Aorta (tissue), 5 donors: ENCODE measurements at places on chromosomes 1 and 21. TPM values are rescaled to one million over a fixed set of nuclear protein-coding genes. Genes with fewer than 3 reads are reported as not detected.

ARHGEF10L gene
- 143 TPM for total RNA-seq

DNA sequence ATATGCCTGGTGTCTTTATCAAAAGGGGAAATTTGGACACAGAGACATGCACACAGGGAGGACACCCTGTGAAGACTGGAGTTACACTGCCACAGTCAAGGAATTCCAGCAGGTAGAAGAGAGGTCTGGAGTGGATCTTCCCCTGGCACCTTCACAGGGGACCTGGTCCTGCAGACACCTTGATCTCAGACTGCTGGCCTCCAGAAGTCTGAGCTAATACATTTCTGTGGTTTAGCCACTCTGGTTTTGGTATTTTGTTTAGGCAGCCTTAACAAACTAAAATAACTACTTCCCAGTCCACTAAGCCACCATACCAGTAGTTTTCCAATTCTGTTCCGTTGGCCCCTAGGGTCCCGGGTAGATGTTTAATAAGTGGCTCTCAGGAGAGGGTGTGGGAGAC lies 164.7 kb downstream of the SETD4 start:
- no peak for DNase-seq

DNA sequence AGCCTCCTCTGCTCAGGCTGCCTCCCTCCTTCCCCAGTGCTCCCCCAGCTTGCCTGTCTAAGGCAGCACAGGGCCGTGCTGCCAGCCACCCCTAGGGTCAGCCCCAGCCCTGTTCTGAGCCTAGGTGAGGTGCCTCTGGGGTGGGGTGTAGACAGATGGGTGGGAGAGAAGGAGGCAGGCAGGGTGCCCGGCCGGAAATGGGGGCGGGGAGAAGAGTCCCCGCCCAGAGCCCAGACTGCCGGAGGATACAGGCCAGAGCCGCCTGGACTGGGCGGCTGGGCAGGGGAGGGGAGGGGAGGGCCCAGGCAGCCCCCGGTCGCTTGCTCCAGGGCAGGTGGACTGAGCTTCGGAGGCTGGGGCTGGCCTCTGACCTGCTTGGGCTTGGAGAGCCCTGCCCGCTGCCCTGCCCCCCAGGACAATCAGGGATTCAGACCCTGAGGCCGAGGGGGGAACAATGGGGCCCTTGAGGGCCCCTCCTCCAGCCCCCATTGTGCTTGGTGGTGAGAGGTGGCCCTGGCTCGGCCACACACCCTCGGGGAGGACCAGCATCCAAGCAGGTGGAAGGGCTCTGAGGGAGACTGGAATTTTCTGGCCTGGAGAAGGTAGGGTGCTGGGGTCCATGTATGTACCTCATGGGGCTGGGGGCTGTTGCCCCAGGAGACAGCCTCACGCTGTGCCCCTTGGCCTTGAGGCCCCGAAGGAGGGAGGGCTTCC lies at the start of gene GJC2:
TSS of gene GJC2 (plus strand) at position 525 of the 714 bp plus-strand sequence. CDS start 7,829 bp downstream, outside the sequence.
- DNase-seq = peak; percentile 86

DNA sequence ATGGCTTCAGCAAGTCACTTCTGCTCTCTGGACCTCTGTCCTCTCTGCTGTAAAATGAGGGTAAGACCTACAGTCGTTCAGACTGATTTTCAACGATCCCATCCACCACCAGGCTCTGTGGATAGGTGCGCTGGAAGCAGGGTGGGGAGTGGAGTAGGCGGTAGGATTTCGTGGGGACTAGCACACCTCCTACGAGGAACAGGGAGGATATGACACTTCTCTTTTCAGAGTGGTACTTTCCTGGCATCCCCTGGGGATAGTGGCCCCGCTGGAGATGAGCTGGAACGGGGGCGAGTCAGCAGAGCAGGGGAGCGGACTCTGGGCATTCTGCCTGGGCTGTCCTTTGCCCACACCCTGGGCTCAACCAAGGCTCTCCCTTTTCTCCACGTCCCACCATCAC lies 17.7 kb downstream of the ETNK2 start:
- no peak for DNase-seq

DNA sequence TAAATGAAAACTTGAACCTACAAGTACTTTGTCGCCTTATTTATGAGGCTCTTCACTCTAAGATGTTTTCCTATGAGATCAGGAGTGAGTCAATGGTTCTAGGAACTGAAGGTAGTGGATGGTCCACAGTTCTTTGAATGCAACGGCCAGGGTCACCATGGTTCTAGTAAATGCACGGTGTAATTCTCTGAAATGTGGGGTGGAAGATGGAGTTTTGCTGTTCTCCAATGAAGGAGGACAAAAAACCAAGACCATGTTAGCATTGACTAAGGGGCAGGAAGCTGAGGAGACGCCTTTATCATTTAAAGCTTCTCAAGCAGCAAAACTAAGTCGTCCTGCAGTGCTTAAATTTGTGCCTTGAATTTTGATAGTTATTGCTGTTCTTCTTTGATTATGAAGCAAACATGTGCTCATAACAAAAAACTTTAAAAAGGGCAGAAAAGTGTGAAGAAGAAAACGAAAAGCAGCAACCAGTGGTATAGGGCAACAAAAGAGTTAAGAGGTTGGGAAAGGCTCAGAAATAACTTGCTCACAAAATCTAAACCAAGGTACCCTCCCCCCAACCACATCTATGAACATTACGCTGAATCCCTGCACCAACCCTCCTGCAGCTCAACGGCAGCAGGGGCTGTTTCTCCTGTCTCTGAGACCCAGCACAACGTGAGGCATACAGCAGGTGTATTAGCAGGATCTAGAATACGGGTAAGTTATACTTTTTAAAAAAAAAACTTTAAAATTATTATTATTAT lies 85.0 kb downstream of the MRPL37 start:
- no peak for DNase-seq

DNA sequence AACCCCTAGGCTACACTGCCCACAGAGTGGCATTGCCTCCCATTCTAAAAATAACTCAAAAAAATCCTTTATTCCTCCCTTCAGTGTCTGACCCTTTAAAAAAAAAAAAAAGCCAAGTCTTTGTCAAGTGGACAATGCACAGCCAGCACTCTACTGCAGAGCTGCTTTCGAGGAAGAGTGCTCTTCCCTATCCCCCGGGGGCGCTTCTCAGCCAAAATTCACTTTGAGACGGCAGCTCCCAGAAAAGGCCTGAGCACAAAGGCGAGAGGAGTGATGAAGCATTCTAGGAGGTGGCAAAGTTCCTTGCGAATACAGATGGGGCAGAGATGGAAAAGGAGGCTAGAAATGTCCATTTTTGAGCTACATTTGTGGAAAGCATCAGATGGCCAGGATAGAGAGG lies 23.3 kb downstream of the EPHA10 start:
- DNase-seq = no peak
